ENCODE measurements at places on chromosomes 7 and 10.

- DNase-seq: no peak
These were observed 14.8 kb downstream of the USP54 start for GRCh38 chr10:73576178-73576889.

GRCh38 chr10:72502581-72502980 lies 123.3 kb downstream of the MICU1 start:
- DNase-seq: no peak

DNA sequence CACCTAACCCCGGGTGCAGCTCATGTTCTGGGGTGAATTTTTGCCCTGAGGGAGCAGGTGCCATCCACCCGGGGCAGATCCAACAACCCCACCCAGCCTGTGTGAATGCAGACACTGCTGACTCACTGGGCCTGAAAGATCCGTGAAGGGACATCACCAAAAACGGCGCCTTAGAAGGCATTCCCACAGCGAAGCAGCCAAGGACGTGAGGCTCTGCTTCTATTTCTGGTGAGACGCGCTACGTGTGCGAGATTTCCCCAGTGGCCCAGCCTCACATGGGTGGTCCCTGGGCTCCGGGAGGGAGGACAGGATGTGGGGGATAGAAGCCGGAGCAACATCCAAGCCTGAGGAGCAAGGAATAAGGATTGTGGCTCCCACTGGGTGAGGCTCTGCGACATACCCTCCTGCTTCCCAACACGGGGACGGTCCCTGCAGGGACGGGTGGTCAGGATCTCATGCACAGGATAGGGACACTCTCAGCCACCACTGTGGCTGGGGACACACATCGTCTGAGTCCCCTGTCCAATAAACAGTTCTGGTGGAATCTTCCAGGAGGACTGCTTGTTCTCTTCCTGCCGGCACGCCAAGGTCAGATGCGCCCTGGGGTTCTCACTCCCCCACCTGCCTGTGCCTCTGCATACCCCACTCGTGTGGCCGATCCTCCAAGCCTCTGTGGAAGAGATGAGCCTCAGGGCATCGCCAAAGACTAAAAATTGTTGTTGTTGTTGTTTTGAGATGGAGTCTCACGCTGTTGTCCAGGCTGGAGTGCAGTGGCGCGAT lies 70.2 kb downstream of the ZRANB1 start:
- DNase-seq: no peak

GRCh38 chr7:157782041-157782440 lies 445.2 kb downstream of the DNAJB6 start:
- DNase-seq: no peak

- no peak for DNase-seq
These were observed 18.5 kb downstream of the SH3PXD2A start for GRCh38 chr10:103836861-103837260.

DNA sequence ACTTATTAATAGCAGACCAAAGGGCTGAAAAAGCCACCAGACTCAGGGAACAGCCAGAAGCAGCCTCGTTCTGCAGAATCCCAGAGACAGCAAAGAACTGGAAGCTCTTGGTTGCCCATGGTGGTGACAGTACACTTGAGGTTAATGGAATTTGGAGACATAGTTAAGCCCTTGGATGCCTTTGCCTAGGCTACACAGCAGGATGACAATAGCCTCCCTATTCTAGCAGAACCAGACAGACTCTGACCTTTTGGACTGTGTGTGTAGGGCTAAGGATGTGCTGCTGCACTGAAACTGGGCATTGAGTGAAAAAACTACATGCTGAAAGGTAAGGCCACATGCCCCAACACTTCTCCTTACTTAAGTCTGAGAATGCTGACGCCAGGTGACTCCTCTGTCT lies 22.7 kb downstream of the OTUD1 start:
- no peak for DNase-seq

GRCh38 chr10:68792115-68792514 lies 35.2 kb upstream of the STOX1 start:
- no peak for DNase-seq

GRCh38 chr10:63720072-63720537 lies 198.9 kb downstream of the REEP3 start:
- peak; percentile 54 for DNase-seq

DNA sequence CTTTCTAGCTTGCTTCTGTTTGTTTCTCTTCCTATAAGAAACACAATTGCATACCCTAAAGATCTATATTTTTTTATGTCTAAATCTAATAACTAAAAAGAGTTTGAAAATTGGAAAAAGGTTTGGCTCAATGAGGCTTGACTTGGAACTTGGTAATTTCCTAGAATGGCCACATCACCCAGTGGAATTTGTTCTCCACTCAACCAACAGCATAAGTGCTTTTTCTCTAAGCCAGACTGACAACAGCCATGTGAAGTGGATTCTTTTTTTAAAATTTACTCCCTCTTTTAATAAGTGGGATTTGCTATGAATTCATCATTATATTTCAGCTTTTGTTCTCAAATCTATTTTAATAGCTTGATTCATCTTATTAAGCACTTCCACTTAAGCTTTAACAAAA lies 33.8 kb downstream of the GBF1 start:
- DNase-seq: no peak

DNA sequence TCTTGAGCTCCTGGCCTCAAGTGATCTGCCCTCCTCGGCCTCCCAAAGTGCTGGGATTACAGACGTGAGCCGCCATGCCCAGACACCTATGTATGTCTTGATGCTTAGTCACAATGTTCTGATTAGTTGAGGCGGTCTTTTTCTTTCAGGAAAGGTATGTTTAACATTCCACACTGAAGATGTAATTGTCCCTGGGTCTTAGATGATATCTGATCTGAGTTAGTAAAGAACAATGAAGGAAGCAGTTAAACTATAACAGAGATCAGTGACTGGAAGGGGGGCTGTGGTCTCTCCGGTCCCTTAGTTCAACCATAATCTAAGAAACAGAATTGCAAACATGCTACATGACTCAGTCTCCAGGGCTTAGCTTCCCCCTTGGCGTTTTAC lies 31.5 kb upstream of the SH2D4B start:
- no peak for DNase-seq

- no peak for DNase-seq
These were observed 171.1 kb downstream of the FAM107B start for GRCh38 chr10:14603534-14604102.

GRCh38 chr10:3893901-3894563 lies 109.0 kb upstream of the KLF6 start:
- DNase-seq: no peak

DNA sequence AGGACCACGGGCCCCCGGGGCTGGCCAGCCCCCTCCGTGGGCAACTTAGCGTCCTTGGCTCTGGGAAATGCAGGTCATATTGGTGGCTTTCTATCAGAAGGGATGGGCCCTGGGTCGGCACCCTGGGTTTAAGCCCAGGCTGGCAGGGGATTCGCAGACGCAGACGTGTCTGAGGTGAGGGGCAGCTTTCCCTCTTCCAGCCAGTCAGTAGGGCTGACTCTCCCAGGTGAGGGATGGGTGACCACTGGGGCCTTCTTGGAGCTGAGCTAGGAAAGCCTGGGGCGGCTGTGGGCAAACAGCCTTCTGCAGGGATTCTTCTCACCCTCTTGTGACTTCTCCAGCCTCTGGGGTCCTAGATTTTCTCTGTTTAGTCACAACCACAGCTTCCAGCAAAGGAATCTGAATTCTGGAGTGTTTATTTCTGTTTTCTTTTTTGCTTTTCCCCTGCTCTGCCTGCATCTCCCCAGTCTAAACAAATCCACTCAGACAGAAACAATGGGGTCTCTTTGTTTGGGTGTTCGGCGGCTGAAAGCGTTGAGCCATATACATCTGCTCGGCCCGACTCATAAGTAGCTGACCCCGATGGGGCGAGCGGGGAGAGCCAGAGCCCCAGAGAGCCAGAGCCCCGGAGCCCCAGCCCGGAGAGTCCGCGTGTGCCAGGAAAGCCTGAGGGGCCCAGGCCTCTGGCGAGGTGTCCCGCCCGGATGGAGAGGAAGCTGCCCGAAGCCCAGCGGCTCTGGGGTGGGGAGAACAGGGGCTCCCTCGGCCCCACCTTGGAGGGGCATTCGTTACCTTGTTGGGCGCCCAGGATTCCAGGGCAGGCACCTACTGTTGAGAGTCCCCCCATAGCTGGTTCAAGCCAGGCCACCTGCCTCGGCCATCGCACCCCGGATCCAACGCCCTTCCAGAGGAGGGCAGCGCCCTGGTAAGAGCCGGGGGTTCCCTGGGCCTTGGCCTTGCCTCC lies 2.0 kb downstream of the MNX1 start:
- DNase-seq: no peak

DNA sequence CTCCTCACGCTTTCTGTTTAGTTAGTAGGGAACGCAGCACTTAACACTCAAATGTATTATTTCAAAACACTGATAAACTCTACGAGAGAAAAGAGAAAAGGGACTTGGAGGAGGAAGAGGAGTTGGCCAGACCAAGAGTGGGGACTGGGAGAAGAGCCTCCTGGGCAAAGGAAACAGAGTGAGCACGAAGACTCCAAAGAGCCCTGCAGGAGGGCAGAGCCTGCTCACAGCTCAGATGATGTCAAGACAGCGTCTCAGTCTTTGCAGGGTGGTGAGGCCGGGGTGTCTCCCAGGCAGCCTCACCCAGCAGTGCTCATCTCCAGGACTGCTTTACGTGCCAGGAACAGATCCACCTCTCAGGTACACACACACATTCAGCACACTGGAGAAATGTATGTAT lies 41.2 kb downstream of the CYTH3 start:
- DNase-seq: no peak

DNA sequence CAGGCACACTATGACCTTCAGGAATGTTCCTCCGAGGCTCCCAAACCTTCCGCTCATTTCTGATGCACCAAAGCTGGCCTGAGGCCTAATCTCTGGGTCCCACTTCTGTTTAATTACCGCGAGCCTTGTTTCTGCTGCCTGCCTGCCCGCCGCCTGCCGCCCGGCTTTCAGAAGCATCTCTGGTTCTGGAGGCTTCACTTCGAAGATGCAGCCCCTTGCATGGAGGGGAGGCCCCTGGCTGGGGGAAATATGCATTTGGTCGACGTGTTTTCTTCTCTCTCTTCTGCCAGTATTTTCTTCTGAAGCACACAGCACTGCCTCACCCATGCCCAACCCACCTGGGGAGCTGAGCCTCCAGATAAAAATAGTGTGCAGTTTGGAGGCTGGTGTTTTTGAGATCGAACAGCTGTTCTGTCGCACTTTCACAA lies 166.9 kb downstream of the PAXIP1 start:
- no peak for DNase-seq

- no peak for DNase-seq
These were observed 7.6 kb upstream of the MRC1 start for GRCh38 chr10:17801507-17801906.

- DNase-seq: no peak
These were observed 95.4 kb downstream of the PPP1R9A start for GRCh38 chr7:95002775-95003174.

DNA sequence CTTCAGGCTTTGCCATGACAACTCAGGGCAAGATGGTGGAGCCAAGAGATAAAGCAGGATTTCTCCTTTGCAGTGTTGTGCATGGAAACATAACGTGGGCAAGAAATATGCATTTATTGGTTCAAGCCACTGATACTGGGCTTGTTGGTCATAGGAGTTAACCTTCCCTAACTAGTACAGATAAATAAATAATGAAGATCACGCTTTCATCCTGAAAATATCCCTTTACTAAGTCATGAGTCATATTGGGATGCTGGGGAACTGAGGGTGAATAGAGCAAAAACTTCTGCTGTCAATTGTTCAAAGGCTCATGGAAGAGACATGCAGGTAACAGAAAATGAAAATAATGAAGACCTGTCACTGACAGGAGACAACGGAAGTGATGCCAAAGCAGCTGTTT lies 55.5 kb downstream of the TES start:
- DNase-seq: no peak

DNA sequence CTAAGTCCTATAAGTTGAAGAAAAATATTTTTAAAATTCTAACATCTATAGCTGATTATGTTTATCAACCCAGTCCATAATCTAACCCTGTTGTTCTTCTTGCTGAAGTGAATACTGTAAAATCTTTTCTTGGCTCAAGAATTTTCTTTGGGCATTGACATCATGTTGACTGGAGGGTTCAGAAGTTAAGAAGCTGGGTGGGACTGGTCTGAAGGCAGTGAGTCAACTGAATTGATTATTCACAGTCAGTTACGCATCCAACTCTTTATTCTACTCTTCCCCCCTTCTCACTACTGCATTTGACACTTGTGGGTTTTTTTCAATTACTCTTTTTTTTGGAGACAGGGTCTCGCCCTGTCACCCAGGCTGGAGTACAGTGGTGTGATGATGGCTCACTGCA lies 31.0 kb downstream of the DENND2A start:
- no peak for DNase-seq

DNA sequence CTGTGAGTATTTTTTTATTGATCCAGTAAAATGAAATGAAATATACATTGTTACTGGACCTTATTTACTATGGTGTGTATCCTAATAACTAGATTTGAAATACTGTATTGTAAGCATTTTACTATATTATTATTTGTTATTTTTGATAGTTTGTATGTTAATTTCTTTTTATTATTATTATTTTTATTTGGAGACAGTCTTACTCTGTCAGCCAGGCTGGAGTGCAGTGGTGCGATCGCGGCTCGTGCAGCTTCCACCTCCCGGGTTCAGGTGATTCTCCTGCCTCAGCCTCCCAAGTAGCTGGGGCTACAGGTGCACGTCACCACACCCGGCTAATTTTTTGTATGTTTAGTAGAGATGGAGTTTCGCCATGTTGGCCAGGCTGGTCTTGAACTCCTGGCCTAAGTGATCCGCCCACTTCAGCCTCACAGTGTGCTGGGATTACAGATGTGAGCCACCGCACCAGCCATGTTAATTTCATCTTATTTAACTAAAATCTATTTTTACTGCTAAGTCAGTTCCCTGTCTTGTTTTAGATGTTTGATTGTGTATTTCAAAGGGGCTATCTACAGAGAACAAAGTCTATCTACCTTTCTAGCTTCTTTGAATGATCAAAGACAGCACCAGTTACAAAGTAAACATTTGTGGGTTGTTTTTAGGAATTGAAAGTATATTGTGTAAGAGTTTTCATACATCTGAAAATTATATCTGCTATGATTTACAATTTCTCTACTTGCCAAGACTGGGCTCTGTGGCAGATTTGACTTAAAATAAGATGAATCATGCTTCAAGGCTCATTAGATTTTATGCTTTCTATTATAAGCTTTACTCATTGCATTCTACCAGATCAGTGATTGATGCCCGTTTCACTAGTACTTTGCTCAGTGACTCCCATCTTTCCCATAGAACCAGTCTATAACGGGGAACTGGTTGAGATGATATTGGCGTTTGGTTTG lies 41.6 kb downstream of the CDC123 start:
- no peak for DNase-seq

DNA sequence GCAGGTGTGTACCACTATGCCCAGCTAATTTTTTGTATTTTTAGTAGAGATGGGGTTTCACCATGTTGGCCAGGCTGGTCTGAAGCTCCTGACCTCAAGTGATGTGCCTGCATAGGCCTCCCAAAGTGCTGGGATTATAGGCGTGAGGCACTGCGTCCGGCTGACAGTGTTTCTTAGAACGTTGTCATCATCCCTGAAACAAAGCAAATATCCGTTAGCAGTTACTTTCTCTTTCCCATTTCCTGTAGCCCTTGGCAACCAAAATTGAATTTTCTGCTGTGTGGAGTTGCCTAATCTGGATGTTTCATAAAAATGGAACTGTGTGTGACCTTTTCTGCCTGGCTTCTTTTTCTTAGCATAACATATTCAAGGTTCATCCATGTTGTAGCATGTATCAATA lies 22.4 kb downstream of the ZNF33A start:
- DNase-seq: no peak

GRCh38 chr10:17435953-17436352 lies 18.4 kb downstream of the ST8SIA6 start:
- DNase-seq: no peak
